ENCODE measurements at places on chromosomes 5 and 9.

DNA sequence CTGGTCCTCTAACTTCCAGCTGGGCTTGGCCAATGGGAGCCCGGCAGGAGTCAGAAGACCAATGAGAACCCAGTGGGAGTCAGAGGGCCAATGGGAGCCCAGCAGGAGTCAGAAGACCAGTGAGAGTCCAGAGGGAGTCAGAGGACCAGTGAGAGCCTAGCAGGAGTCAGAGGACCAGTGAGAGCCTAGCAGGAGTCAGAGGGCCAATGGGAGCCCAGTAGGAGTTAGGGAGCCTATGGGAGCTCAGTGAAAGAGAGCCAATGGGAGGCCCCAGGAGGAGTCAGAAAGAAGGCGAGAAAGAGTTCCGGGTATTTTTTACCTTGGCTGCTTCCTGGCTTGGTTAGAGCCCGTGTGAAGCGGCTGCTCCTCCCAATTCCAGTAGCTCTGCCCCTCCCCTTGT lies 191.0 kb downstream of the GABBR2 start:
- DNase-seq = no peak

DNA sequence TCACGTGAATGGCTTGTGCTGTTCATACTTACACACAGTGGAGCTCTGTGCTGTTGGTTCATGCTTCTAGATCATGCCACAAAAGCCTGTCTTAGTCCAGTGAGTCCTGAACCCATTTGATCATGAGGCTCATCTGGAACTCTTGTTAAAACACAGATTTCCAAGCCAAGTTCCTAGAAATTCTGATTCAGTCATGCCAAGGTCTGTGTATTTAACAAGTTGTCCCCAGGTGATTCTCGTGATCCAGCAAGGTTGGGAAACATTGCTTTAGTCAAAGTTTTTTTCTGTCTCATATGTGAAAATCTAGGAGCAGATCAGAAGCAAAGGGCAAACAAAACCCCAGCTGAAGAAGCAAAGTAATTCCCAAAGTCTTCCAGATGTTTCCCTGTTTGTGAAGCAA lies 112.5 kb upstream of the GAS1 start:
- no peak for DNase-seq

GRCh38 chr5:575636-576035 lies 36.5 kb upstream of the CEP72 start:
- DNase-seq = no peak

DNA sequence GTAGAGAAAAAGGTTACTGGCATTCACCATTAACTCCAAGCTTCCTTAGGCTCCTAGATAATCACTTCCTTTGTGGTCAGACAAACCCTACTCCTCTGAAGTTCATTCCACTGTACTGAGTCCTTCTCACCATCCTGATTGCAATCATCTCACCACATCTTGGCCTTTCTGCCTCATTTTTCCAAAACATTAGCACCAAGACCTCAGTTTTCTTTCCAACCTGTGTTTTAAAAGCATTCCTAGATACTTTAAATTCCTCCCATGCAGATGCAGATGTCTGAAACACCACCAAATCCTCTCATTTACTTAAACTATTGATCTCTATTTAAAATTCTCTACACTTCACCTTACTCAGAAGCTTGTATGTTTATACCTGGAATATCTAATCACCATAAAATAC lies 961.3 kb upstream of the CTNND2 start:
- no peak for DNase-seq

DNA sequence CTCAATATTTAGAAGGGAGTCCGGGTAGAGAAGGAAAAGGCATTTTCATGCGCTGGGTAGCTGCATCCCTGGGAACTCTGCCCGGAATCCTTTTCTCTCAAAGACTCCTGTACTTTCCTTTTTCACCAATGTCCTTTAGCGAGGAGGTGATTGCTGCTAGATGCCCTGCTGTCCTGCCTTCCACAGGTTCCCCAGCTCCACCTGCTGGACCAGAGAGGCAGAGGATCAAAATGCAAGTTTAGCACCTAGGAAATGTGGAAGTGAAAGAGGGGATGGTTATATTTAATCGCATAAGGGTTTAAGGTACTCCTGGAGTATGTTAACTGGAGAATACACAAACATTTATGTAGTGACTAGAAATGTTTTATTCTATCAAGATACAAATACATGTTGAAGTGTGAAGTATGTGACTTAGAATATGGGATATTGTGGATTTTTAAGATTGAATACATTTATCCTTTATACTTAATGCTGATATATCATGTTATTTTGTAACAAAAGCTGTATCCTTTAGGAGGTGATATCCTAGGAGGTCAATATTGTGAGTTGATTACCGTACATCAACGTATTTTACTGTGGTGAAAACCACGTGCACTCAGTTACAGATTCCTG lies 145.7 kb downstream of the ARHGAP26 start:
- DNase-seq = peak; percentile 30

DNA sequence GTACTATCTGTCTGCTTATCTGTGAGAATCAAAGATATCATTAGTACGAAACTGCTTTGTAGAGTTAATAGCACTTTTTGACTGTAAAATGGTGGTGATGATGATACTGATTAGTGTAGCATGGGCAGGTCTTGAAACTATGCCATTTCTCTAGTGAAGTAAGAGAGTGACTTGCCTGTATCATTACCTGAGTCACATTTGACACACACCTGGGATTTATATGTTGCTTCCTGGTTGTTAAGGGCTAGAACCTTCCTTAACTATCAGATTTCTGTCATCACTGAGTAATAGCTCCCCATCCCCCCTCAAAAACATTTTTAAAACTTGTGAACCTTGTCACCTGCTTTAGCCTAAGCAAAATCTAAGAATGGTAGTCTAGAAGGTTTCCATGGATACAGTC lies 135.6 kb upstream of the RORB start:
- no peak for DNase-seq

DNA sequence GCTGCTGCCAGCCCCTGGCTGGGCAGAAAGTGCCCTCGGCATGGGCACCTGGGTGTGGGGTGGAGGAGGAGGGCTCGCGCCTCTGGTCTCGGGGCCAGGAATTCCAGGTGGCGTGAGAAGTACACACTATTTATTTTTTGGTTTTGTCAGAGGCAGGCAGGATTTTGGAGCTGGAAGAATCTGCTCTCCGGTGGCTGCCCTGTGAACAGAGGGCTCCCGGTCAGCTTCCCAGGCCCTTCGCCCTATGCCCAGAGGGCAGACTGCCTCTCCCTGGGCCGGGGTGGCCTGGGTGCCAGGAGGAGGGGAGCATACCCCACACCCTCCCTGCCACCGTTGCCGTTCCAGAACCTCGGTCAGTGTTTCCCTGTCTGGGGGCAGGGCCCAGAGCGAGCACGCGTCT lies 8.3 kb downstream of the DOLPP1 start:
- DNase-seq = no peak

GRCh38 chr5:39364367-39364766 lies at the start of gene C9:
TSS of gene C9 (minus strand) at chr5:39364495. CDS start at chr5:39364464, 31 bp downstream.
- no peak for DNase-seq

- DNase-seq = no peak
Observed at GRCh38 chr5:133403741-133404364, 208.5 kb downstream of the FSTL4 start.

DNA sequence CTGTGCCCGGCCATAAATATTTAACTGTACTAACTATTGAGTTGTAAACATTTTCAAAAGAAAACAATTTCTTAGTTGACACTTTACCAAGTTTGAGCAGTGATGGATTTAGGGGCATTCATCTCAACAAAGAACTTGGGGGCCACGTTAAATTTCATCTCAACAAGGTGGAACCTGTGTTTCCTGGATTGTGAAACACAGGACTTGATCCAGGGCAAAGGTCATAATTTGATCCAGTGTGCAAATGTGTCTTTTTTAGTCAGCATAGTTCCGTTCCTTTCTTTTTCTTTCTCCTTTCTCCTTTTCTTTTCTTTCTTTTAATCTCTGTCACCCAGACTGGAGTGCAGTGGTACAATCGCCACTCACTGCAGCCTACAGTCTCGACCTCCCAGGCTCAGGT lies 3.1 kb downstream of the GFRA3 start:
- DNase-seq = no peak

GRCh38 chr5:107781451-107781850 lies 110.7 kb upstream of the EFNA5 start:
- no peak for DNase-seq

GRCh38 chr5:6961123-6961522 lies 247.9 kb downstream of the TENT4A start:
- no peak for DNase-seq

GRCh38 chr5:138790684-138791083 lies 37.5 kb downstream of the CTNNA1 start:
- no peak for DNase-seq

GRCh38 chr9:87160148-87161102 lies 213.1 kb upstream of the GAS1 start:
- DNase-seq = no peak

DNA sequence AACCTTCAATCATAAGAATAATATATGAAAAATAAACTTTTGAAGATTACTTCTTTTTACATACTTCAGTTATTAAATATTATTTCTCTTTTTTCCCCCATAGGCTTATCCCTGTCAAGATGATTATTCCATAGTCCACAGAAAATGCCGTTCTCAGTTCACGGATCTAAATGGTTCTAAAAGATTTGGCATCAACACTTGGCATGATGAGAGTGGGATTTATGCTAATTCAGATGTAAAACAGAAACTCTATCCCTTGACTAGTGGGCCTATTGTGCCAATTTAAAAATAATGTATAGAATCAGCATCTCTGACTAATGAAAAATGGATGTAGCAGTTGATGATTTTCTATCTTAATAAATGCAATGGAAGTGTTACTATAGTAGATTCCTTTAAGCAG lies 85.2 kb downstream of the CFAP95 start:
- no peak for DNase-seq

GRCh38 chr9:107905308-107906020 lies 415.9 kb upstream of the KLF4 start:
- DNase-seq = no peak

DNA sequence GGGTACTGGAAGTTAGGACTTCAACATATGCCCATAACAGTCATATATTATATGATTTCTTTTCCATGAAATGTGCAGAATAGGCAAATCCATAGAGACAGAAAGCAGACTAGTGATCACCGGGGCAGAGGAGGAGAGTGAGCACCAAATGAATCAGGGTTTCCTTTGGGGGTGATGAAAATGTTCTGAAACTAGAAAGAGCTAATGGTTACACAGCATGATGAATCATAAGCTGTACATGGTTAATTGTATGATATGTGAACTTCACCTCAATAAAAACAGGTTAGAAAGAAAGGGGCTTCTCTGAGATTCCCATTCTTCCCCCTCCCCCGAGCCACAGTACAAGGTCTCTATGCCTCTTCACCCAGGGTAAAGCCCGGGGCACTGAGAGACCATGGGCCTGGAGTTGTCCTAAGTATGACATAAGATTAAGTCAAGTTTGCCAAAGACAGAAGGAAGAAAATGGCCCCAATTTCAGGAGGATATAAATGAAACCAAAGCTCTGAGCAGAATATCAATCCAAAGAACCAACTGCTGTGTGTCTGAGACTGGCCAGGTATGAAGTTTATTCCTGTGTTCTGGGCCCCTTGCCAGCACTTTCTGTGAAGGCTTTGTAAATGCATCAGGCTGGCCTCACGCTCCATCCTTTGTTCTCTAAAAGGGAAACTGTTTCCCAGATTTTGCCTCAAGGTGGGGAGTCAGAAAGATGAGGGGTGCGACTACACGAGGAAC lies 243.8 kb downstream of the CDK5RAP2 start:
- DNase-seq = no peak

DNA sequence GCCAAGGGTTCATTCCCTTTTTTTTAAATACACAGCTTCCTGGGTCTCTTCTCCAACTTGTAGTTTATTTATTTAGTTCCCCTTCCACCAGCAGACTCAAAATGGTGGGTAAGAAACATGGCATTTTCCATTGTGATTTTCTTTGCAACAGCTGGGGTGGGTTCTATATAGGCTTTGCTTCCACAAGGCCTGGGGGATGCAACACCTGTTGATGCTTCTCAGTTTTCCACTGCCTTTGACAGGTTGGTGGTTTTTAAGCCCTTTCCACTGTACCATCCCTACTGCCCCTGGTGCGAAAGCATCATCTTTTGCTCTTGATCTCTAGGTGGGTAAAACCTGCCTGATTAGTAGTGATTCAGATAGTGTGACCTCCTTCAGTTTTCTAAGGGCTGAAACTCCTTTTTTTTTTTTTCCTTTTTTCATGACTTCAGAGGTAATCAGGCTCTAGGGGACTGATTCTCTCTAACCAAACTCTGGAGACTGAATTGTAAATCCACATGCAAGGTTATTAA lies 8.5 kb downstream of the KDM3B start:
- DNase-seq = no peak

- DNase-seq = no peak
Observed at GRCh38 chr9:15160673-15161072, 146.3 kb downstream of the TTC39B start.

DNA sequence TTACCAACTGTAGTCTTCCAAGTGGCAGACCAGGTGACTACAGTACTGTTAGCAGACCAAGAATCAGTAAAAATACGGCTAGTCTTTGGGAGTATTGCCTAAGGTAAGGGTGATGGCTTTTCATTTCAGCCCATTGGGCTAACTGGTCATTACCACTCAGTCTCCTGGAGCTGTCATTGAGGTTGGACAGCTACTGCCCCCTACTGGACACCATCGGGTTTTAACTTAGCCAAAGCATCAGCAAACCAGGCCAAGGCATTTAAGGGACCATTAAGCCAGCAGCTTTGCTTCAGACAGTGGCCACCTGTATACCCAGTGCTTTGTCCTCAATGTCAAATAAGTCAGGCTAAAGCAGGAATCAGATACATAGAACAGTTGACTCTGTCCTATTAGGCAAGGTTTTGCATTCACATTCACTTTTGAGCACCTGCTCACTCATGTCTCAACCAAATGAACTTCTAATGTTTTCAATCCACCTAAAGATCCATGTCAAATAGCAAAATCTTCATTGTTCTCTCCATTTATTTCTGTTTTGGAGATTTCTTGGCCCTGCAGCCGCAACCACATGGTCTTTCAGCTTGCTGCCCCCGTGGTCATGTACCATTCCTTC lies 117.2 kb downstream of the INVS start:
- DNase-seq = no peak

DNA sequence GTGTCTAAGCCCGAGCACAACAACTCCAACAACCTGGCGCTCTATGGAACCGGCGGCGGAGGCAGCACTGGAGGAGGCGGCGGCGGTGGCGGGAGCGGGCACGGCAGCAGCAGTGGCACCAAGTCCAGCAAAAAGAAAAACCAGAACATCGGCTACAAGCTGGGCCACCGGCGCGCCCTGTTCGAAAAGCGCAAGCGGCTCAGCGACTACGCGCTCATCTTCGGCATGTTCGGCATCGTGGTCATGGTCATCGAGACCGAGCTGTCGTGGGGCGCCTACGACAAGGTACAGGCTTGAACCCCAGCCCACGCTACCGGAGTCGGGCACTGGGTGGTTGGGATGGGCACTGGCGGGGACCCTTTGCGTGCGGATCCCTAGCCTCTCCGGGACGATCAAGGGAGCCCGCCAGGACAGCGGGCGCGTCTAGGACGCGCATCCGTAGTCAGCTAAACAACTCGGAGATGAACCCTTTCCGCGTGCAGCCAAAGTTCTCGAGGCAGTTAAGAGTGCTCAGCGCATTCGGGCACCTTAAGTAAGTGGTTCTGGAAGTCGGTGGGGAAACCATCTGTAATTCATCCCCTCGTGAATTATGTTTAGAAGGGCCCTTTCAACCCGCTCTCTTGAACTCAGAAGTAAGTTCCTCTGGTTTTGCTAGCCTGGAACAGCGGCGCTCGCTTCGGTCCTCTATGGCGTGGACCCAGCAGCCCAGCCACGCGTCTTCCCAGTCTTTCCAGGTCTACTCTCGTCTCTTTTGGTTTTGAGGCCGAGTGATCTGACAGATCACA lies 1.3 kb downstream of the KCNN2 start:
- no peak for DNase-seq

Measured in NCI-H1436 (cell line).